ENCODE measurements at places on chromosomes 7 and 10.
A peak's percentile ranks its signal among the peaks of the same experiment; 100 is the strongest.

GRCh38 chr10:97640868-97641811, 669 bp downstream of the PI4K2A start:
- DNase-seq, result no peak

DNA sequence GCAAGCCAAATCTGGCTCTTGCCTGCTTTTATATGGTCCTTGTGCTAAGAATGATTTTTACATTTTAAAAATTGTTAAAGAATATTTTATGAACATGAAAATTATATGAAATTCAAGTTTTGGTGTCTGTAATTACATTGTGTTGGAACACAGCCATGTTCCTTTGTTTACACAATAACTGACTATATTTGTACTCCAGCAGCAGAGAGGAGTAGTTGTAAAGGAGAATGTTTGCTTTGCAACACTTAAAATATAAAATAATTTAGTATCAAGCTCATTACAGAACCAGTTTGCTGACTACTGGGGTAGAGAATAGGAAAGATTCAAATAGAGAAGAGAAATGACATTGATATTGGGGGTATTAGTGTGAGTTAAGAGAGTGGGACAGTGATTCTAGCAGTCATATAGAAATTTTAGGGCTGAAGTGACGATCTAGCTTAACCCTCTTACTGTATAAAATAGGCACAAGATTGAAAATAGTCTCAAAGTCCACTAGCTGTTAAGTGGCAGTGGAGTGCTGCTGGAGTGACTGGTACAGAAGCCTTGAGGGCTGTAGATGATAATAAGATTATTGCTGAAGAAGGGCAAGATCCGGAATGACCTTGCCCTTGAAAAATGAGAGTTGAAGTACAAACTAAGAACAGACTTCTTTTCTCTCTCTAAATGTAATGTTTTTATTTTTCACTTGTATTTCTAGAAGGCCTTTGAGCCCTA, 28.2 kb downstream of the SGPL1 start:
- DNase-seq, result peak; percentile 46

GRCh38 chr10:66550351-66550750, 375.5 kb upstream of the LRRTM3 start:
- DNase-seq, result no peak

DNA sequence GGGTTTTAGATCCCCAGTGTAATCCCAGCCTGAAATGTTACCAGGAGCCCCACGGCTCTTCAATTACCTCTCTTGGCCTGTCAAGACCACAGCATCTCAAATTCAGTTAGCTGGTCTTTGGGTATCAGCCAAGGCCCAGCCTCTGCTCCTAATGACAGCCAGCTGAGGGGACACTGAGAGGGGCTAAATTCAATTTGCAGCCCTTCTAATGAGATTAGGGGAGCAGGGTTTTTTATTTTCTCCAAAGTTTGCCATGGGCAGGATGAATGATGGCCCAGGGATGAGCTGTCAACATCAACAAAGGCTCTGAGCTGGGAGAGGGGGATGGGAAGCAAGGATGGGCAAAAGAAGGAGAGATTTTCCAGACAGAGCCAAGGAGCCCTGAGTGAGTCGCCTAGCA, 116.8 kb upstream of the TBX20 start:
- no peak for DNase-seq

GRCh38 chr7:68246189-68246633, 1249.6 kb downstream of the TYW1 start:
- DNase-seq, result peak; percentile 91

DNA sequence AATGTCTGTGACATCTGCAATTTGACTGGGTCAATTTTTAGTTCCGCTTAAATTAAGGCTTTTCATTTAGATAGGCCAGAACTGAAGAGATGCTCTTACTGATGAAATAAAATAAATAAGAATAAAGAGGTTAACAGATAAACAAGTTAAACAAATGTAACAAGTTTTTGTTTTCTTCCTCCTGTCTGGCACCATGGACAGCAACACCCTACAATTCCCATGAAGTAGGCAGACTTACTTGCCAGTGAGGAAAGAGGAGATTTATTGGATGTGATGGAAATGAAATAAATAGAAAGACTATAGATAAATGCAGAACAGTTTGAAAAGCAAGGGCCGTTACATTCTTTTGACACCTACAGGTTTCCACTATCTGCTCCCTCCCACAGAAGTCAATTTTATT, 118.5 kb downstream of the AMPH start:
- DNase-seq, result no peak

DNA sequence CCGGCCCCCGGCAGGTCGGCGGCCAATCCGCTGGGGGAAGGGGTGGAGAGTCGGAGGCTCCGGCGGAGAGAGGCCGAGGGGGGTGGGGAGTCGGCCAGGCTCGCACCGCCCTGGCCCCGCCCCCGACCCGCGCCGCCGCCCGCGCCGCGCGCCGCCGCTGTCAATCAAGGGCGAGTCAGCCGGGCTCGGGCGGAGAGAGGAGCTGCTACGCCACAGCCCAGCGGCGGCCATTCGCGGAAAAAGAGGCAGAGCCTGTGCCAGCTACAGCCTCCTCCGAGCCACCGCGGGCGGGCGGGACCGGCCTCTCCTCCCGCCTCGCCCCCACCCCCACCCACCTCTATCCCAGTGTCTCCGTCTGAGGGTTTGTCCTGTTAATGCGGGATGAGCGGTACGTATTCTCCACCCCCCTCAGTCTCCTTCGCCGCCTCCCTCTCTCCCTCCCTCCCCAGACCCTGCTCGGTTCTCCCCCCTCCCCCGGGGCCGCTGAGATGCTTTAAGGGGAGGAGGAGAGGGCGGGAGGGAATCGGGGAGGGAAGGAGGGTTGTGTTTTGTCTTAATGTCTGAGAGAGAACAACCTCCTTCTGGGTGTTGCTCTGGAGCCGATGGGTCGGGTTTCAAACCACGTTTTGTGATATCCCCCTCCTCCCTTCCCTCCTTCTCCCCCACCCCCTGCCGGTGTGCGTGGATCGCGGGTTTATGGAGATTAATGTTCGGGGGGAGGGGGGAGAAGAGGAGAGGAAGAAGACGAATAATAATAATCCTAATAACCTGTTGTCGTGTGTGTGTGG, at the start of gene SP4:
Gene SP4, plus strand, starts transcription at position 213 of the 788 bp plus-strand sequence. Its CDS starts 169 bp downstream, at position 382.
- DNase-seq, result peak; percentile 96

DNA sequence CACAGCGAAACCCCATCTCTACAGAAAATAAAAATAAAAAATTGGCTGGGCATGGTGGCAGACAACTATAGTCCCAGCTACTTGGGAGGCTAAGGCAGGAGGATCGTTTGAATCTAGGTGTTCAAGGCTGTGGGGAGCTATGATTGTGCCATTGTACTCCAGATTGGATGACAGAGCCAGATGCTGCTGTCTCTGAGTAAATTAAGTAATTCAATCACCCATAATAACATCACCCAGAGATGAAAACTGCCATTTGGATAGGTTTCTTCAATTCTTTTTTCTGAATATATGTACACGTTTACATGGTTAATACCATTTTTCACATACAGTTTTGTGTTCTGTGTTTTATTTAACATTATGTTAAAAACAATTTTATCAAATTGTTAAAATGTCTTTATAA, 79.3 kb downstream of the WIPF3 start:
- no peak for DNase-seq

DNA sequence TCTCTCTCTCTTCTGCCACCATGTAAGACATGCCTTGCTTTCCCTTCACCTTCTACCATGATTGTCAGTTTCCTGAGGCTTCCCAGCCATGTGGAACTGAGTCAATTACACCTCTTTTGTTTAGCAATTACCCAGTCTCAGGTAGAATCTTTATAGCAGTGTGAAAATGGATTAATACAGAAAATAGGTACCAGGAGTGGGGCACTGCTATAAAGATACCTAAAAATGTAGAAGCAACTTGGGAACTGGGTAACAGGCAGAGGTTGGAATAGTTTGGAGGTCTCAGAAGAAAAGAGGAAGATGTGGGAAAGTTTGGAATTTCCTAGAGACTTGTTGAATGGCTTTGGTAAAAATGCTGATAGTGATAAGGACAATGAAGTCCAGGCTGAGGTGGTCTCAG, 15.6 kb downstream of the GALNTL5 start:
- DNase-seq, result no peak

- DNase-seq, result no peak
Observed at GRCh38 chr10:96910488-96911395, 78.6 kb downstream of the LCOR start.

DNA sequence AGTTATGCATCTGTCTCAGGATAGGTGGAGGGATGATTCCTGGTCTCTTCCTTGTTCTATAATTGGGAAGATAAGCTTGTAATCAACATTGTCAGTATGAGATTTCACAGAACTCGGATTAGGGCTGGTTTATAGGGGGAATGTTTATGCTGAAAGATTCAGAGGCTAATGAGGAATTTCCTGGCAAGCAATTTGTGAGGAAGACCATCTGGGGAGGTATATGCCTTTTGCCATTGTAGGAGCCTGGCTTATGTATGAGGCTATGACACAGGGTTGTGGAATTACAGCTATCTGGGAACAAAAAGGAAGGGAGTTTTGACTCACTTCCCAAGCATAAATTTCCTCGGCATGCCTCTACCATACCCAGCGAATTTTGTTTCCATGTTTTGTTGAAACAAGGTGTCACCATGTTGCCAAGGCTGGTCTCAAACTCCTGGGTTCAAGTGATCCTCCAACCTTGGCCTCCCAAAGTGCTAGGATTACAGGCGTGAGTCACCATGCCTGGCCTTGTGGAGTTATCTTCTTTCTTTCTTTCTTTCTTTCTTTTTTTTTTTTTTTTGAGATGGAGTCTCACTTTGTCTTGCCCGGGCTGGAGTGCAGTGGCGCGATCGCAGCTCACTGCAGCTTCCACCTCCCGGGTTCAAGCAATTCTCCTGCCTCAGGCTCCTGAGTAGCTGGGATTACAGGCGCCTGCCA, 1.6 kb upstream of the COPS6 start:
- no peak for DNase-seq

DNA sequence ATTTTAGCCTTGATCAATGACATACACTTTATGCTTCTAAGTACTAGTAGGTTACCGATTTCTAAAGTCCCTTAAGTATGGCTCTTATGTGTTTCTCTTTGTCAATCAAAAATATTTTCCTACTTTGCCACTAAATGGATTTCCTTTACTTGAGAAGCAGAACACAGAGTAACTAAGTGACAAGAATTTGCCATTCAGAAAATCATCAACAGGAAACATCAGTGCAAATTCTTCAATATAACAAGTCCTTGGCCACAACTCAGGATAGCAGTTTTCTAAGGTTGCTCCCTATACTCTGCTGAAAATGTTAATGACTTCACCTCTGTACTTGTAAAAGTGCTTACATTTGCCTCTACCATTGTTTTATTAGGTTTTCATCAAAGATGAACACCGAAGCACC, 239.6 kb upstream of the SLC26A5 start:
- DNase-seq, result no peak

GRCh38 chr7:158017111-158018097, 570.2 kb downstream of the PTPRN2 start:
- DNase-seq, result peak; percentile 87

DNA sequence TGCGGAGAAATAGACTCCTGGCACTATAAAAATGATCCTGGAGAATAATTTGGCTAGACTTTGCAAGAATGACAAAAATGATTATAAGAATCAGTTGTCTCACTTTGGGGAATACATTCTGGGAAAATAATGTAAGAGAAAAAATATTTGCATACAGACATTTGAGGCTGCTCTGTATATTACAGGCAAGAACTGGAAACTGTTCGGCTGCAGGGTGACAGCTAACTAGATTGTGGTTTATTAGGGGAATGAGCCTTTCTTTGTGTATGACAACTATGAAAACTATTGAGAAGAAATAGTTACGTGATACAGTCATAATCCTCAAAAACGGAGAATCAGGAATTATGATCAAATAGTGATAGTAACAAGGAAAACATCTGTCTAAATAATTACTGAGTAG, 8.6 kb downstream of the TRIM56 start:
- no peak for DNase-seq

DNA sequence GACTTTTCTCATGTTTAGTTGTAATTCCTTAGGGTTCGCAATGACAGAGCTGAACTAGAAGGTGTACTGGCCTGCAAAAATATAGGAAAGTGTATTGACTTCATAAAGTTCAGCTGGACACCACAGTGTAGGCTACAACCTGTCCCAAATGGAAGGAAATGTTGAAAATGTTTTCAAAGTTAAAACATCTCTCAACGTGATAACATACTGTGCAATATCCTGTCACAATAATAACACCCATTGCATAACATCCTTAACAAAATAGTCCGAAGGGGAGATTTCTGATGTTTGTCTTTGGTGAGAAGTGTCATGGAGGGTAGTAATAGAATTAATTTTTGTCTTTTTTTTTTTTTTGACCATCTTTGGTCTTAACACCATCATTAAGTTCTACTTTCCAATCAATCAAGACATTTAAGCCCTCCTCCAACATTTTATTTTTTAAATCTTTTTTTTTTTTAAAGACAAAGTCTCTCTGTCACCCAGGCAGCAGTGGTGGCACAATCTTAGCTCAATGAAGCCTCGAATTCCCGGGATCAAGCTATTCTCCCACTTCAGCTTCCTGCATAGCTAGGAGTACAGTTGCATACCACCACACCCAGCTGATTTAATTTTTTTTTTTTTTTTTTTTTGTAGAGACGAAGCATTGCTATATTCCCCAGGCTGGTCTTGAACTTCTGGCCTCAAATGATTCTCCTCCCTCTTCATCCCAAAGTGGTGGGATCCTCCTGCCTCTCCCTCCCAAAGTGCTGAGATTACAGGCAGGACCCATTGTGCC, 45.7 kb downstream of the DYNC1I1 start:
- no peak for DNase-seq

- no peak for DNase-seq
Observed at GRCh38 chr10:106955133-106955532, 209.4 kb downstream of the SORCS1 start.

DNA sequence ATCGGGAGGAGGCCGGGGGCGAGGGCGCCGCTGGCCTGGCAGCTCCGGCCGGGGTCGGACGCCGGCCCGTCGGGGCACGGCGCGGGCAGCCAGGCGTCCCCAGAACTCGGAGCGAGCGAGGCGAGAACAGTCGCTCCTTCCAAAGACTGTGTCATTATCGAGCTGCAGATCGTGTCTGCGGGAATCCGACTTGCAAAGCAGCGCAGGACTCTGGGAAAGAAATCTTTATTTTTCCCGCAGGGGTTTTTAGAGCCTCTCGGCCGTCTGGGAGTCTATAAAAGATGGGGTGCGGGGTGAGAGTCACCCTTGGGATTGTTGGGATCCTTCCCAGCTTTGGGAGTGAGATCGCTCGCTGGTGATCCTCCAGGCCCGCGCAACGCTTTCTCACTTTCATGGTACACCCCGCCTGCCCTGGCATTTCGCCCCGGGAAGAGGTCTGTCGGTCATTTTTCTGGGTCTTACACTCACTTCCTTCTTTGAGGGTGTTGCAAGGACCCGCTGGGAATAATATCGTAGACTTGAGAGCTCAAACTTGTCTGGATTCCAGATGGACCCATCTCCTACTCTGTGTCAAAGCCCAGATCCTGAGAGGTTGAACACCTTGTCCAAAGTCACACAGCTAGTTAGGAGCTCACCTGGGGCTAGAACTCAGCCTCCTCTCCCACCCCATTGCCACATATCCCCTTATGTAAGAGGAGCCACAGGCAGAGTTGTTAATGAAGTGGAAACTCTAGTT, 1.0 kb downstream of the UBTD1 start:
- DNase-seq, result no peak

- no peak for DNase-seq
Observed at GRCh38 chr10:86303626-86304025, 63.0 kb downstream of the GRID1 start.
